ENCODE measurements at places on chromosomes 2 and 18.

- DNase-seq = no peak
Observed at GRCh38 chr18:50143886-50144285, 51.1 kb downstream of the MYO5B start.

- no peak for DNase-seq
Observed at GRCh38 chr2:3291750-3292149, 85.9 kb downstream of the EIPR1 start.

DNA sequence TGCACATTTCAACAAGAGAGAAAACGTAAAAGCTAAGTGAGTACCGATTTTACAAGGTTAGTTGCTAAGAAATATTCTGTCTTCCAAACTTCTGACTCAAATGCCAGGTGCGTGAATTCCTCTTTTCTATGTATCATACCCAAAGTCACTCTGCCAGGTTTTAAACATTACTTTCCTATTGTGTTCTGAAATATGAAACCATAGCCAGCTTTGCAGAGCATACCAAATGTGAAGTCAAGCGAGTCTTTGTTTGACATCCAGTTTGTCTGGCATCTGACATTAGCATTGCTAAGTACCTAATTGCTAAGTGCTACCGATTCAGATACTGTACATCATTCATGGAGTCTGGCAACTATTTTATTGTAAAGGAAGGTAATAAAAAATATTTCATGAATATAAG lies 321.9 kb upstream of the GALNT5 start:
- DNase-seq = no peak

GRCh38 chr2:14715600-14715999 lies 83.1 kb downstream of the LRATD1 start:
- DNase-seq = no peak

DNA sequence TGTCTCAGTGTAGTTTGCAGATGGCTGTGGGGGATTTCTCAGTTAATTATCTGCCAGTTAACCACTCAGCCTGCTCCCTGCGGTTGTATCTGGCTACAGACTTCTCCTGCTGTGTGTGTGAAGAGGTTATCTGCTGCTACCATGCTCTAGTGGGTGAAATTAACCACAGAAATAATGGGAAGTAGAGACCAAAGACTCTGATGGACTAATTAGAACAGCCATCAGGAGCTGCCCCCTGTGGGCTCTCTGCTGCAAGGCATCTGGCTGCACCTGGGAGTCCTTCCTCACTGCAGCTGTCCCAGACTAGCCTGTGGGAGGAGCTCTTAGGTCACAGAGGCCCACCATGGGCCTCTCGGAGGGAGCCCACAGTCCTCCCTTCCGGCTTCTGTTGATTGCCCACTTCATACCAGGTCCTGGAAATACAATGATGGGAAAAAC lies 66.6 kb downstream of the CTIF start:
- no peak for DNase-seq

DNA sequence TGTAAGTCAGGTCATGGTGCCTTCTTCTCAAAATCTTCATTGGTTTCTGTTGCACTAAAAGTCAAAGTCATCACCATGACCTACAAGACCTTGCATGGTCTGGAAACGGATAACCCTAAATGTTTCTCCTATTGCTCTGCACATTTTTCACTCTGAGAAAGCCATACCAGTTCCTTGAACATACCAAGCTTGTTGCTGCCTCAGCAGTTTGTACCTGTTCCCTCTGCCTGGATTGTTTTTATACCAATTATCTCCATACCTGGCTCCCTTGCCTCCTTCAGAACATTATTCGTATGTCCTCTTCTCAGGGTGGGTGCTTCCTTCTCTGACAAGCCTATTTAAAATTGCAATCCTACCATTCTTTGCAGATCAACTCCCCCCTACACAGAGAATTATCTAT lies 498.4 kb downstream of the DSC3 start:
- no peak for DNase-seq

DNA sequence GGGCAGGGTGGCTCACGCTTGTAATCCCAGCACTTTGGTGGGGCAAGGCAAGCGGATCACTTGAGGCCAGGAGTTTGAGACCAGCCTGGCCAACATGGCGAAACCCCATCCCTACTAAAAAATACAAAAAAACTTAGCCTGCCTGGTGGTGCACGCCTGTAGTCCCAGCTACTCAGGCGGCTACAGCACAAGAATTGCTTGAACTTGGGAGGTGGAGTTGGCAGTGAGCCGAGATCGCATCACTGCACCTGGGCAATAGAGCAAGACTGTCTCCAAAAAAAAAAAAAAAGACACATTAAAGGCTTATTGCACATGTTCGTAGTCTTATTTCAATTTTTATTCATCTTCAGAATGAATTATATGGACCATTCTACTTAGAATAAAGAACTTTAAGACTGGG lies 110.2 kb downstream of the BMPR2 start:
- DNase-seq = no peak

GRCh38 chr18:39347701-39348100 lies 1782.1 kb upstream of the CELF4 start:
- DNase-seq = no peak

DNA sequence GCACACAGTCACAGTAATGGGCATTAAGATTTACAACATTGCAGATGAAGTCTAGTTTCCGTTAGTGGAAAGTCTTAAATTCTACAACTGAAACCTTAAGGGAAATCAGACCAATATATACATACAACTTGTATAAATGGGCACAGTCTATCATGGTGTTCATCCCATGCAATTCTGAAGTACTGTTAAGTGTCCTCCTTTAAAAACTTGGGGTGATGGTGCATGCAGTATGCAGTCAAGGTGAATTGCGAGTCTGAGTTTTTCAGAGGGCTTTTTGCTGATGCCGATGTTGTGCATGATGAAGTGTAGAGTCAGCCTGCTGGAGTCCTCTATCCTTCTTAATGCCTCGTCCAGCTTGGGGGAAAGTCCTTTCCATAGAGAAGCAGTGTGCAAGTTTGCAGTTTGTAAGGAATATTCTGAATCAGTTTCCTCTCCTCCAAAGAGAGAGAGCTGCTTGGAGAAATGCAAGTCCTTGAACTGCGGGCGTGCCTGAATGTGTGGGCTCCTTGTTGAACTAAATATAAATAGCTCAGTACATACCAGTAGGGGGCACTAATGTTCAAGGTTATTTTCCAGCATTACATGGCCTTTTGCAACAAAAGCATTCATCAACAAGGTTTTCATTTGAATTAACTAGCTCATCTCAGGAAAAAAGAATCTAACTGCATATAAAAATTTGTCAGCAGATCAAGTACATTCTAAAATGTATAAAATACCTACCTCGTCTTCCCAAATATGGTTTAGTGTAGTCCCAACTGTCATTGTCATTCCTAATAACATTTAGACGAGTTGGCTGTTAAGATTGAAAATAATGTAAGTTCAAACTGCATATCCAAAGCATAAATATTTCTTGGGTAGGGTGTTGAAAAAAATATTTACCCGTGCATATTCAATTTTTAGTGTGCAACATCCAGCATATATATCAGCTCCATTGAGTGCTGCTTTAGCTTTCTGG lies 21.3 kb downstream of the HNRNPLL start:
- no peak for DNase-seq

- no peak for DNase-seq
Observed at GRCh38 chr18:55088561-55088960, 129.3 kb upstream of the CCDC68 start.

DNA sequence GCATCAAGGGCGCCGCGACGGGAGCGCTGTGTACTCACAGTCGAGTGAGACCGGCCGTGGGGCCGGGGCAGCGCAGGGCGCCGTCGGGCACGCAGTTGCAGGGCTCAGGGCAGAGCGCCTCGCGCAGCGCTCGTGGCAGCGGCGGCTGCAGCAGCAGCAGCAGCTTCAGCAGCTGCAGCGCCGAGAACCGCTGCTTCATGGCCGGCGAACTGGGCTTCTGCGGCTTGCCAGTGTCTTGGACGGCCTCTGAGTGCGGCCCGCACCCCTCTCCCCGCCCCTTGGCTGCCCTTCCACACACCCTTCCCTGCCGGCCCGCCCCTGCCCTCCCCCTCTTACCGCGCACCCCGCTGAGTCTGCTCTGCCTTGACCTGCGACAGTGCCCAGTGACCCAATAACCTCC lies at the start of gene LHCGR:
TSS of gene LHCGR (minus strand) at position 252 of the 400 bp plus-strand sequence. CDS start at position 199, 53 bp downstream.
- DNase-seq = no peak

- no peak for DNase-seq
Observed at GRCh38 chr2:95670167-95670566, 78.4 kb downstream of the TRIM43 start.

DNA sequence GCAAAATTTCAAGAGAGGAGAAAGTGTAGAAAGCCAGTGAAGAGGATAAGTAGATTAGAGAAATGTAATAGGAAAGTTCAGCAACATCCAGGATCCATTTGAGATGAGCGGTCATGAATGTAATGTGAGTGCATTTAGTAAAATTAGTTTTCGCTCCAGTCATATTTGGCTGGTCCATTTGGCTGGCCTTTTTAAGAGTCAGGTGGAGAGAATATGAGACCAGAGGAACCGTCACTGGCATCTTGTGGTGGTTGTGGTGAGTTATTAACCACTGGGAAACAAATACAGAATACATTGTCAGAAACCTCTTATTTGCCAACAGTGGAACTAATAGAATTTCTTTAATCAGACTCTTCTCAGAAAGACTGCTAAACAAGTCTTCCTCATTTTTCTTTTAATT lies 1064.3 kb upstream of the CDH2 start:
- DNase-seq = no peak

DNA sequence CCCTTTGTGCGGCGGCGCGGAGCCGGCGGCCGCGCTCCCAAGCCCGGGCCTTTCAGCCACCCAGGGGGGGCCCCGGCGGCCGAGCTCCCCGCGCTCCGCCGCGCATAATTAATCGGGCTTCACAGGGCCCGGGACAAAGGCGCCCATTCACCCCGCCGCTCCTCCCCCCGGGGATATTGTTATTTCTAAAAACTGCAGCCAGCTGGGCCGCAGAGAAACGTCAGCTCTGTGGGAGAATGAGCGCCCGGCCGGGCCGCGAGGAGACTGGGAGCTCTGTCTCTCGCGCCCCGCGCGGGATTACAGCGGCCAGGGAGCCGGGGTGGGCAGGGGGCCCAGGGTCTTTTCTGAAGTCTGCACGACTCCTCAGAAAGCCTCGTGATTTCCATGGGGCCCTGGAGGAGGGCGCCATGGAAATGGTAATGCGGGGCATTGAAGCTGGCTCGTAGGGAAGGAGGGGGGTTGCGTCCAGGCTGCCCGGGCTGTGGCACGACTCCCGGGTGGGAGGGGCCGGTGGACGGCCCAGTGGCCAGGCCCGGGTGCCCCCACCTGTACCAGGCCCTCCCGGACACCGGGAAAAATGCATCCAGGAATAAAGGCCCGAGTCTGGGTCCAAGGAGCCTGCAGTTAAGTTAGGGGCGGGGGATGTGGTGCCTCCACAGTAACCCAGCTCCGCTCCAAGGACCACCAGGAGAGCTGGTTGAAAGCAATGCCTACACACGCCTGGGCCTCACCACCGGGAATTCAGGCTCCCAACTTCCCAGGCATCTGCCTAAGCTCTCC lies 125.3 kb downstream of the ZFP36L2 start:
- no peak for DNase-seq

- no peak for DNase-seq
Observed at GRCh38 chr18:37476182-37476581, 89.4 kb downstream of the CELF4 start.

DNA sequence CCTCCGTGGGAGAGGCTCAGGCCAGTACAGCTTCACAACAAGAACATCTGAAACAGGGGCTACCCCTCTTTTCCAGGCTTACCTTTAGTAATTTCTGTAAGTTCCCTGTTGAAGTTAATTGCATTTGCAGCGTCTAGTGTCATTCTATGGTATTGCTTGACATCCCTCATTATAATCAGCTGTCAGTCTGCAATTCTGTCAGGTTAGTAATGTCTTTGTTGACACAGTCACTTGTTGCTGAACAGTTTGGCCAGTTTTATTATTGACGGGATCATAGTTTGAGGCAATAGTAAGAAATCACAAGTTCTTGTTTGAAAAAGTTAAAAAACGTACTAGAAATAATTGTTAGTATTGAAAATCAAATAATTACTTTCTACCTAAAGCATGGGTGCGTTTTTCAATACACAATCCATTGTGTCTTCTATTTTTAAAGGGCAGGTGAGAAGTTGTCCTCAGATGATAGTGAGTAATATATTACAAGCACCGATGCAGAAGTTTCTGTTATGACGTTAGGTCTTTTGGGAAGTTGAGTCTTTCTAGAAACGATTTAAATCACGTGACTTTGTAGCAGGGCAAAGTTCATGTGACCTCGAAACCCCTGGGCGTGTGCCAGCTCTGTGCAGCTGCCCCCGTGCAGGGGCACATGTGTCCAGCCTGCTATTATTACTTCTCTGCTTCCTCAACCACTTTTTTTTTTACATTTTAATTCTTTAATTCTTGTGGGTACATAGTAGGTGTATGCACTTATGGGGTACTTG lies 49.5 kb upstream of the MBP start:
- no peak for DNase-seq

Data from cortex of kidney (tissue), 1 donor.